ENCODE measurements at places on chromosomes 6 and 20.

- DNase-seq: no peak
These were observed 94.9 kb upstream of the CEP85L start for GRCh38 chr6:118746145-118746824.

- no peak for DNase-seq
These were observed 19.0 kb upstream of the STXBP5 start for GRCh38 chr6:147185216-147185615.

GRCh38 chr6:143362192-143362558 is 88.3 kb downstream of the ADAT2 start:
- DNase-seq: peak; percentile 24

- DNase-seq: no peak
These were observed 48.0 kb upstream of the STXBP5 start for GRCh38 chr6:147156218-147156617.

- no peak for DNase-seq
These were observed 26.7 kb downstream of the GTSF1L start for GRCh38 chr20:43699941-43700565.

- no peak for DNase-seq
These were observed 8.0 kb upstream of the HMGN4 start for GRCh38 chr6:26530203-26530602.

- no peak for DNase-seq
These were observed 35.0 kb downstream of the BTBD9 start for GRCh38 chr6:38604700-38605099.

DNA sequence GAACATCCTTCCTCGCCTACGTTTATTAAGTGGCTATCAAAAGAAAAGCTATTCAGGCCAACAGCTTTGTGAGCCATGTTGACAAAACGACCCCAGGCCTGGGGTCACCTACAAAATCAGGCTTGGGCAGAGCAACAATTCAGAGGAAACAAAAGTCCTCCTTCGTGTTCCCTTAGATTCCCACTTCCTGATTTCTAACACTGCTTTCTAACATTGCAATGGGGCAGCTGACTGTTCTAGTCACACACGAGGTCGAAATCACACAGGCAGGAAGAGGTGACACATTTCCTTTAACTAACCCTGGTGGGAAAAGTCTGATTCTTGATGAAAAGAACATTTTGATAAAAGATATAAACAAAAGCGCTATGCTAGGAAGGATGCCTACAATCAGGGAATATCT is 31.9 kb downstream of the WDR27 start:
- DNase-seq: no peak

DNA sequence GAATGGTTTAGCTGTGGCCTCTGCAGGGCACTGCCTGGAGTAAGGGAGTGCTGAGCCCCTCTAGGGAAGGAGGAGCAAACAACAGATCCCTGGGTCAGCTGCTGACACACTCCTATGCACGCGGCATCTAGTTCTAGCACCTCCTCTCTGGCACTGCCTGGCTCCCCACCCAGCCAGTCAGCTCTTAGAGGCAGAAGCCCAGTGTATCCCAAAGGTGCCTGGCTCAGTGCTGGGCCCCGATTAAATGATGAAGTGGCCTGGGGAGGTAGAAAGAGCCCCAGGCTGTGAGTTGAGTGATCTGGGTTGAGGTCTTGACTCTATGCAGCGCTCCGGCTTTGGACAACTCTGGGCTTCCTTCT is 7.6 kb upstream of the VEGFA start:
- DNase-seq: no peak

DNA sequence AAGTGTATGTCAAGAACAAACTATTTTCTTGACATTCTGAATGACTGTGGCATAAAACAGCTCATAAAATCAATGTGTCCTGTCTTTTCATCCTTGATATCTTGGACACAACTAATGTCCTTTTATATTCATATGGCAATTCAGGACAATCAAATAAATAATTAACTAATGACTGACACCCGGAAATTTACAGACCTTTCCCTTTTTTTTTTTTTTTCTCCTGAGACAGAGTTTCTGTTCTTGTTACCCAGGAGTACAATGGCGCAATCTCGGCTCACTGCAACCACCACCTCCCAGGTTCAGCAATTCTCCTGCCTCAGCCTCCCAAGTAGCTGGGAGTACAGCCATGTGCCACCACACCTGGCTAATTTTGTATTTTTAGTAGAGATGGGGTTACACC is 107.1 kb upstream of the LGSN start:
- DNase-seq: no peak

DNA sequence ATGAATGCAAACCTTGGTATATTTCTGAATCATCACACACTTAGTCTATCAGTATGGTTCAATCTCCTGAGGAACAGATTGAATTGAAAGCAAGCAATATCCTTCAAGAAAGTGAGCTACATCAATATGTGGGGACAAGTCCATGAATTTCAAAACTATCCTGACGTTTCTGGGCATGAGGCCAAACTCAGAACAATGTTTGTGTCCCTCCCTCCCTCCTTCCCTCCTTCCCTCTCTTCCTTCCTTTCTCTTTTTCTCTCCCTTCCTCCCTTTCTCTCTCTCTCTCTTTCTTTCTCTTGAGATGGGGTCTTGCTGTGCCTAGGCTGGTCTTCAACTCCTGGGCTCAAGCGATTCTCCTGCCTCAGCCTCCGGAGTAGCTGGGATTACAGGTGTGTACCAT is 27.9 kb upstream of the SYNCRIP start:
- DNase-seq: no peak

DNA sequence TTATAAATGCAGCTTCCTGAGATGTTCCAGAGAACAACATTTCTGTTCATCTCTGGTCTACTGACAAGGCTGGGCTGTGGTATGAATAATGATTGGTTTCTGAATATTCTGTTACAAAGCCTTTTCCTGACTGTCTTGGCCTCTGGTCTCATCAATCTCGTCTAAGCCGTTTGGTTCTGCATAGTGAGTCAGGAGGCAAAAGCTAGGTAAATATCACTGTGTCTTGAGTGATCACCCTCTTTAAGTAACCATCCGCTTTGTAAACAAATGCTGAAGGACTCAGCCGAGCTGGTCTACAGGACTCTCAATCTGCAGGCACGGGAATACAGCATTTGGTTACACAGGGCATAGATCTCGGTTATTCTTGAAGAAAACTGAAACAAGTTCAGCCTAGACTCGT is 511.9 kb downstream of the KIF16B start:
- DNase-seq: no peak

- no peak for DNase-seq
These were observed 66.5 kb downstream of the PSMG4 start for GRCh38 chr6:3325210-3325609.

DNA sequence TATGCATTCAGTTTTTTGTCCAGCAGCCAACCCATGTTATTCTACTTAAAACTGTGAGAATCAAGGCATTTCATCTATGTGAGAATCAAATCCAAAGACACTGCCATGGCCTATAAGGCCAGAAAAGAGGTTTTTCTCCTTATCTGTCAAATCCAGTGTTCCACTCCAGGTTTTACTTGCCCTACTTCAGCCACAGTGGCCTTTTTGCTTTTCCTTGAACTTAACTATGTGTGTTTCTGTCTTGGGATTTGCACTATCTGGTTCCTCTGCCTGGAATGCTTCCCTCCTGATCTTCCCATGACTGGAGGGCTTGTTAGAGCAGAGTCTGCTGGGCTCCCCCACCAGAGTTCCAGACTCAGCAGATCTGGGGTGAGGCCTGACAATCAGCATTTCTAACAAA is 113.1 kb upstream of the DOK5 start:
- DNase-seq: no peak

GRCh38 chr20:14921513-14921912 is 584.1 kb upstream of the FLRT3 start:
- no peak for DNase-seq

GRCh38 chr6:143225929-143226328 is 165.2 kb downstream of the AIG1 start:
- DNase-seq: no peak

DNA sequence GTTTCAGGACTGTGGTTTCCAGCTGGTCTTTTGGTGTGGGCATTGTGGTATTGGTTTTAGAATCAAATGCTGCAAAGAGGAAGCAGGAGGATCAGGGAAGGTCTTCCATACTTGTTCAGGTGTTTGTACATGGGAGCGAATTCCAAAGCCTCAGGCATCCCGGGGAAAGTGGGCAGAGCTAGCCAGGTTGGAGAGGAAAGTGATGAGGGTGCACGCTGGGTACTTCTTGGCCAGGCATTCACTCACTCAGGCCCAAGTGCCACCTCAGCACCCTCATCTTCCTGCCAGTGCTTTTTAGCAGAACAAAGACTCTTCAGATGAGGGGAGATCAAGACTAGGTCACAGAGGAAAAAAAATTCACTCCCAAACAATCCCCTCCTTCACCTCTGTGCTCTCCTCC is 241.1 kb upstream of the TBX18 start:
- no peak for DNase-seq
